ENCODE measurements at places on chromosomes 16 and 17.

GRCh38 chr16:58652741-58653140 is 23.1 kb upstream of the CNOT1 start:
- no peak for DNase-seq

GRCh38 chr17:49968405-49969133 is 421 bp upstream of the DLX4 start:
- peak; percentile 89 for DNase-seq

GRCh38 chr16:5916711-5917191 is 819.2 kb upstream of the EEF2KMT start:
- no peak for DNase-seq

- no peak for DNase-seq
These were observed 15.7 kb upstream of the MTSS2 start for GRCh38 chr16:70701596-70701995.

DNA sequence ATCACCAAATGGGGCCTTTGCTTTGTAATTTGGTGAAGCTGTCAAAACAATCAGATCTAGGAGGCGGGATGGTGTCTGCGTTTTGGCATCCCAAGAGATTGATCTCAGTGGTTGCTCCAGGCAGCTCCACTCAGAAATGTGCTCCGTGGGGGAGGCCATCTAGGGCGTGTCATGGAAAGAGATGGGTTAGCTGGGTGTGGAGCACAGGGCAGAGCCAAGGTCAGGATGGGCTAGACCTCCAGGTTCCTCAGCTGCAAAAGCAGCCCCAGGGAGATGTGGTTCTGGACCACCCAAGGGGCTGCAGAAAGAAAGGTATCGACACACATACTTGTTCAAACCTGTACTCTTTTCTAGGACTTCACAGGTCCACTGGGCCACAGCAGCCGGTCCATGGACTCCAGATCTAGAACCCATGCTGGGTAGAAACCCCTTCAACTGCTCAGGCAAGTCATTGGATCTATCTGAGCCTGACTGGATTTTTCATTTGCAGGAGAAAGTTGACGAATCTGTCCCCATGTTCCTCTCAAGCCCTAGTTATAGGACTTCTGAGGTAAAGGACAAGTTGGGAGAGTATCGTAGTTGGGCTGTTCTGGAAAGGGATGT is 270.2 kb upstream of the RPL38 start:
- no peak for DNase-seq

DNA sequence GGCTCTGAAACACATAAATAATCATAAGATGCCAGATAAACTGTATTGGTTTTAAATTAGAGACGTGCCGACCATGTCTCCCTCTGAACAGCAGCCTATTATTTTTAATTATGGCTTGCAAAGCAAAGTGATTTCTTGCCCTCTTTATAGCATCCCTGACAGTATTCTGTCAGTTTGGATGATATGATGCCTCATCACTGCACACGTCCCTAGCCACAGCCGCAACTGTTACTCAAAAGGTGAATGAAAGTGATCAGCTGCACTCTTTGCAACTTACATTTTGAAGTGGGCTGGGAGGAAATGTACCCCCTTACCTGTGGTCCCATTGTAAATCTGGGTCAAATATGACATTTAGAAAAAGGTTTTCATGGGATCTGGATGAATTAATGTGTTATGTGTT is 389.9 kb downstream of the MAF start:
- DNase-seq = no peak

DNA sequence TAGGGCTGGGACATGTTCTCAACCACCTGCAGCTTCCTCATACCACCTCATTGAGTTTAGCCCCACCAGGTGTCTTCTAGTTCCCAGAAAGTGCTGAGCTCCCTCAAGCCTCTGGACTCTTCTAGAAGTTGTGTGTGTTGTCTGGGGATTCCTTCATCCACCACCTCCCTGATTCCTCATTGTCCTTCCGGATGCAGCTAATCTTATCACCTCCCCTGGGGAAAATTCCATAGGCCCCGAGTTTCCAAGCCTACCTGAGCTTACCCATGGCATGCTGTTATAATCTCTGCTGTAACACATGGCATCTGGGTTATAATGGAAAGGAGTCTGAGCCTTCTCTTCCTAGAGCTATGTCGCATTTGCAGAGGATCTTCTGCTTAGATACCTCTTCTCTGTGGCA is 243.5 kb upstream of the SDK2 start:
- DNase-seq = no peak

DNA sequence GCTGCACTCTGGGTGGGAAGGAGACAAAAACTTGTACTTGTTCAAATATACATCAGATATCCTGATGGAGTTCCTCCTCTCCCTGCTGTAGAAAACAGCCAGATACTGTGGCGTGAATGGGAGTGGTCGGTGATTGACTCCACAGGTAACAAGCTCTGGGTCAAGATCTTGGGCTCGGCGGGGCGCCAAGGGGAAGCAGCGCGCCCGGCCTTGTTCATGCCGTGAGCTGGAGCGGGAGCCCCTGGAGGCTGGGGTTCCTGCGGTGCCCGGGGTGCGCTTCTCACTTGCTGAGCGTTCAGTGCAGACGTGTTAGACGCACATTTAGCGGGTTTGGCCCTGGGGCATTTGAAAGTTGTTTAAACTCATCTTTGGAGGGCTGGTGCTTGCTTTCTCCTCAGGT is 44.4 kb downstream of the BANP start:
- no peak for DNase-seq

- no peak for DNase-seq
These were observed 13.7 kb downstream of the RNF213 start for GRCh38 chr17:80274331-80274730.

GRCh38 chr17:9444687-9445086 is 130.9 kb downstream of the STX8 start:
- DNase-seq = no peak

DNA sequence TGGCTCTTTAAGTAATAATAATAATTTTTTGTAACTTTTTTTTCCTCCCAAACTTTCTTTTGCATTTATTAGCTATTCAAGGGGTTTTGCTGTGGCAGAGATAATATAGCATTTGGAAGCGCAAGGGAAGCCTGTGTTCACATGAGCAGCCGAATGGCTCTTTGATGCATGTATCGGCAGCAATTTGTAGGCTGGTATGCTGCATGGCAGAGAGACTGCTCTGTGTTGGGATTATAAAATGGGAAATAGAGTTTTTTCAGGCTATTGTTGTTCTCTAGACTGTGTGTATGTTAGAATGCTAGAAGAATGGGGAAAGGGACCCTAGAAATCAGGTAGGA is 94.6 kb upstream of the SALL1 start:
- no peak for DNase-seq

DNA sequence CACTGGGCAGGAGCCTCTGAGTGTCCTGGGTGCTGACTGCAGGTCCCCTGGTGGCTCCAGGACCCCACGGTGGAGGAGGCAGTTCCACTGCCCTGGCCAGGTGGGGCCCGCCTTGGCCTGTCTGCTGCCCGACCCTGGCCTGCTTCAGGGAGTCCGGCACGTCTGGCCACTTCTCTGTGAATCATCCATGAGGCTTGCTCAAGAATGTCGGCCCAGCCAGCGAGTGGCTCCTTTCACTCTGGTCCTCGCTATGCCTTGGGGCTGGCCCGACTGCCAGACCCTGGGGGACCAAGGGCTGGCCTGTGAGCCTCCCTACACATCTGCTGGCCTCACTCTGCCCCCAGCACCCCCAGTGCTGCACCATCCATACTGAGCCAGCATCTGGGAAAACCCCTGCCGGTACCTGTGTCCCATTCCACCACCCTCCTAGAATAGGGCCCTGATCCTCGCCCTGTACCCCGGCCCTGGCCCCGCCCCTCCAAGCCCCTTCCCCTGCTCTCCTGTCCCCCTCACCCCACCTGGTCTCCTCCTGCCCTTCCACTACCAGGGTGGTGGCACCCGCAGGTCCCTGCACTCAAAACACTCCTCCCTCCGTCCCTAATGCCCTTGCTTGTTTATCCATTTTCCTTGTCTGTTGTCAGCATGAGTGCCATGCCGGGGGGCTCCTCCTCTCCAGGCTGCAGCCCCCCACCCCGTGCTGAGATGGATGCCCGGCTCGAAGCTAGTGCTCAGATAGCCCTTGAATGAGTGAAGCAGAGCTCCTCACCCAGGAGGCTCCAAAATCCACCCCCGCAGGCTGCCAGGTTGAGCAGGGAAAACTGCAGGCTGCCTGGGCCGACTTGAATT is 35.5 kb downstream of the ADCY7 start:
- no peak for DNase-seq

GRCh38 chr17:74573169-74573568 is 5.9 kb upstream of the CD300H start:
- no peak for DNase-seq

GRCh38 chr16:54477714-54478113 is 191.1 kb upstream of the IRX3 start:
- peak; percentile 49 for DNase-seq

- no peak for DNase-seq
These were observed 183.9 kb downstream of the HAPSTR1 start for GRCh38 chr16:9275377-9275776.

DNA sequence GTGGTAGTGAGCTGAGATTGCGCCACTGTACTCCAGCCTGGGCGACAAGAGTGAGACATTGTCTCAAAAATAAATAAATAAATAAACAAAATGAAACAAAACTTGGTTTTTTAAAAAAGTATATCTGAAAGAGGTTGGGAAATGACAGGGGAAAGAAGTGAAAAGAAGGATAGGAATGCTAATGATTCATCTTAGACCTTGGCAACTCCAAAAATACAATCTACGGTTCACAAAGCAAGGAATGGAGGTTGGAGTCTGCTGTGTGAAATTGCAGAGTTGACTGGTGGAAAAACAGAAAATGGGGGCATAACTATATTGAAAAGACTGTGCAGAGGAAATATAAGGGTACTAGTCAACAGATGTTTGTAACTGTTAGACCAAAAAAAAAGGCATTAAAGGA is 40.0 kb upstream of the CD300E start:
- no peak for DNase-seq

DNA sequence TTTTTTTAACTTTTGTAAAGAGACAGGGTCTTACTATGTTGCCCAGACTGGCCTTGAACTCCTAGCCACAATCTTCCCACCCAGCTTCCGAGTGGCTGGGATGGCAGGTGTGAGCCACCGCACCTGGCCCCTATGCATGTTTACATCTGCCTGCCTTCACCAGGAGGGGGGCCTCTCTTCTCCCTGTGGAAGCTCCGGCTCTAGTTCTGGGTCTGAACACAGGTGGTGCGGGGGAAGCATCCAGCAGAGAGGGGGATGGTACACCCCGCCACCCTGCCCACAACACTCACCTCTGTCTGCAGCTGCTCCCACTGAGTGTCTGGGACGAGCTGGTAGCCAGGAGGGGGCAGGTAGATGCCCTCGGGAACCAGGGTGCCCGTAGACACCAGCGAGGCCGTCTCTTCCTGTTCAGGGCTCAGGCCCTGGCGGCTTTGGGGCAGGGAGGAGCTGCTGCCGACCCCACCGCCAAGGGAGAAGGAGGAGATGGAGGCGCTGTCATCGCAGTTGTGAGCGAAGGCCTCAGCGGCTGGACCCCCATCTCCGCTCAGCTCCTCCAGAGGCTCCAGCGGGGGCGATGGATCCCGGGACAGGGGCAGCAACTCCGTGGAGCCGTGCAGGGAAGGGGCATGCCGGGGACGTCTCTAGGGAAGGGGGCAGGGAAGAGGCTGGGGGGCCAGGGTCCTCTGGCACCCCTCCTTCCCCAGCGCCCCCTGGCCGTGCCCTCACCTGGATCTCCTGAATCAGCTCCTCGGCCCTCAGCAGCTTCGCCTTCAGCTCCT is 10.9 kb downstream of the RABEP2 start:
- peak; percentile 75 for DNase-seq

- no peak for DNase-seq
These were observed 3.1 kb upstream of the SOX9 start for GRCh38 chr17:72117535-72118334.

- DNase-seq = no peak
These were observed 22.5 kb upstream of the SLC35B1 start for GRCh38 chr17:49730078-49730784.

GRCh38 chr17:40295488-40296436 is 8.1 kb downstream of the CDC6 start:
- DNase-seq = no peak

DNA sequence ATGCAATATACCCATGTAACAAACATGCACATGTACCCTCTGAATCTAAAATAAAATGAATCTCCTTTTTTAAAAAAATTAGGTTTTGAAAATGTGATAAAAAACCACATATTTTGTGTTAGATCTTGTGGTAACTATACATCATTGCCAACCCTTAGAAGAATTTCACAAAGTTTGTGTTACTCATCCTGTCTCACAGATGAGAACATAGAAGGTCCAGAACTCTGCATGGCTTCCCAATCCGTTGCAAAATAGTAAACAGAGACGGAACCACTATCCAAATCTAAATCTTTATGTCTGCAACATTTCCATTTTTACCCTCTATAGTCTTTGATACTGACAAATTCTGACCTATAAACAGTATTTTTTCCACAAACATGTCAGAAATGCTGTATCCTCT is 759.9 kb downstream of the KCNJ2 start:
- no peak for DNase-seq

DNA sequence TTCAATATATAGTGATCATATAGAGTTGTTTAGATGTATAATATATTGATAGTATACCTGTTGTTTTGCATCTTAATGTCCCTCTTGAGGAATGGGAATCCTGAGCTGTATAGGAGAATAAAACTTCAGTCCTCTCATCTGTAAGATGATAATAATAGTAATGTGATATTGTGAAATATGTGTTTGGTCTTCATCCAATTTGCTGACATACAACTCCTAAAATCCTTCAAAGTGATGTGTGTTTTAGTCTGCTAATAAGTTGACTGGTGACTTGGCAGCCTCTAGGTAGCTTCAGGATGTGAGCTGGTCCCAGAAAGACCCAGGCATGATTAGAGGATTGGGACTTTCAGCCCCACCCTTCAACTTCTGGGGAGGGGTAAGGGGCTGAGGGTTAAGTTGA is 22.8 kb upstream of the NFAT5 start:
- no peak for DNase-seq

- DNase-seq = no peak
These were observed 253.4 kb downstream of the SHISA9 start for GRCh38 chr16:13154799-13155198.

GRCh38 chr16:72068930-72069329 is 5.9 kb downstream of the HPR start:
- no peak for DNase-seq

DNA sequence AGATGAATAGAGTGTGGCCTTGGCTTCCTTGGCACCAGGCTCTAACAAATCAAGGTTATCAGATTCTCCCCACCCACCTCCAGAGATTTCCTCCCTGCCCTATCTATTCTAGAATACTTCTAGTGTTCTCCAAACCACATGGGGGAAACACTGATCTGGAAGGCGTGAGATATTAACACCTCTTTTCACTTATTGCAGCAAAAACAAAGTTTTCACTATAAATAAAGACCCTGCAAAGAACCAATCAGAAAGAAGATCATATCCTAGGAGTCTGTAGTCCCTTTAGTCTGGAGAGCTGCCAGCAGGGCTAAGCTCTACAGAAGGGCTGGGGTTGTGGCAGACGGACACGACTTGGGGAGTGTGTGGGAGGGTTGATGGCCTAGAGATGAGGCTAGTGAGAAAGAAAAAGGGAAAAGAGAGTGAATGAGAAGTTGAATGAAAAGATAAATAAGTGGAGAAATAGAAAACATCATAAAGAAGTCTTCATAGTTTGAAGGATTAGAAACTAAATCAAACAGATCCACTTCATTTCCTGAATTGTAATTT is 8.6 kb upstream of the SKAP1 start:
- DNase-seq = no peak

GRCh38 chr17:78356101-78356713 is 3.7 kb downstream of the SOCS3 start:
- DNase-seq = no peak

GRCh38 chr17:3030096-3030495 is 33.3 kb downstream of the OR1D5 start:
- no peak for DNase-seq

GRCh38 chr17:5571281-5571680 is 13.0 kb downstream of the NLRP1 start:
- no peak for DNase-seq

- no peak for DNase-seq
These were observed 2.4 kb downstream of the AOC2 start for GRCh38 chr17:42846594-42847280.
